ENCODE measurements at places on chromosomes 6 and 20.

DNA sequence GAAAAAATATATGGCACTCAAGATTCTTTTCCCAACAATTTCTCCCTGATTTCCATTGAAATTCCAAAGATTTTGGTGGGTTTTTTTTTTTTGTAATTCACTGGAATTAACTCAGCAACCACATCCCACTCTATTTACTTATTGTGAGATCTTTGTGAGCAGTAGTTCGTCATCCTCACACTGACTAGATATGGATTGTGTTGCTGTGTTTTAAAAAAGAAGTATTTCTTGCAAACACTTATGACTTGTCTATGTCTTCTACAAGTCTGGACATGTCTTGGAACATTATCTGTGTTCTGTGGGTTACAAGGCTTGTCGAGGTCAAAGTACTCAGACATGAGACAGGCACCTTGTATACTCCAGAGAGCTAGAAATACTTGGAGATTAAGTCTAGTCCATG, 7.3 kb upstream of the TENT5A start:
- no peak for DNase-seq

GRCh38 chr6:73032586-73032985, 192.7 kb downstream of the KHDC1L start:
- no peak for DNase-seq

DNA sequence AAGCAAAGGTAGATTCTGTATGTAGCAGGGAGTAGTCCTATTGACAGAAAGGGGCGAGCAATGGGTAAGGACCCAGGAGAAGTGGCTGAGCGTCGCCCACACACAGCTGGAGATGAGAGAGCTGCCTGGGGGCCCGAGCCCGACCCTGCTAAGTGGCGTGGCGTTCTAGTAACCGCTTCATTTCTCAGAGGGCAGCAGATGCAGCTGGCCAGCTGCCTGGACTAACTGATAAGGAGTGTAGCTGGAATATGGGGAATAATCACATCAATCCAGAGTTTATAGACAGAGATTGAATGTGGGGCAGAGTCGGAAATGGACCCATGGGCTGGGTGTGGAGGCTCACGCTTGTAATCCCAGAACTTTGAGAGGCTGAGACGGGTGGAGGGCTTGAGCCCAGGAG, 64.4 kb downstream of the EZR start:
- no peak for DNase-seq

GRCh38 chr20:60354024-60354580, 395.9 kb downstream of the CDH26 start:
- no peak for DNase-seq

DNA sequence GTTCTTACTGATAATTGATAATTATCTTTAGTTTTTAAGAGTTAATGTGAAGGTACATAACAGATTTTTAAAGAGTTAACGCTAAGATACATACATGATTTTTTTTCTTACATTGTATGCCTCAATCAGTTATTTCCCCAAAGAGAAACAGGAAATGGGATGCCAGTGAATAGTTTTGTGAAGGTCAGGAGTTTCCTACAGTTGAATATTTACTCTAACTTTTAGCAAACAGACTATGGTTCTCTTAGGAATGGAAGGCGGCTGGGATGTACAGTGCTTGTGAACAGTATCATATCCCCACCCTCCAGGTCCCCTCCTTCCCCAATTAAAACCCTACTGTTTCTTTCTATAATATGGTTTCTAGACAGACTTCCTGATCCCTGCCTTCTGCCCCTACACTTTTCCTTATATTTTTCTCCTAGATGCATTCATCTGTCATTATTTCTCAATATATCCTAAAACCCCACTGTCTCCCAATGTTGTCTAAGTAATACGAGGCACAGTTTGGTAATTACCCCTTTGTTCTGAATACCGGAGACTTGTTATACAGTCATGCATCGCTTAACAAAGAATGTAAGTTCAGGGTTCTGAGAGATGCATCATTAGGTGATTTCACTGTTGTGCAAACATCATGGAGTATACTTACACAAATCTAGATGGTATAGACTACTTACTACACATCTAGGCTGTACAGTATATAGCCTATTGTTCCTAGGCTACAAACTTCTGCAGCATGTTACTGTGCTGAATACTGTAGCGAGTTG, 29.2 kb downstream of the SLC35A1 start:
- no peak for DNase-seq

DNA sequence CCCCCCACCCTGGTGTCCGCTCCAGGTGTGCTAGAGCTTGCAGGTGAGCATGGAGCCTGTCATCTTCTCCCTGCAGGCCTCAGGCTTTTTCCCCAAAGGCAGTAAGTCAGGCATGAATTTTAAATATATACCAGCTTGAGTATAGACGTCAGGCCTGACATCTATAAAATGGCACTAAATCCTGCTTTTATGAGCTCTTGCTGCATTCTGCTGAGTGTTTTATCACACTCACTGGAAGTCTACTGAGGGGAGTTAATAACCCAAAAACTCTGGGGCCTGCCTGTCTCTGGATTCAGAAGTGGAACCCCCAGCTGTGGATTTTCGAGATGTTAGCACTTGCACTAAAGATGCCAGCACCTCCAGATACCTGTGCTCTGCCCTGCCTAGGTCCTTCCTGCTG, 133.4 kb upstream of the TOP1 start:
- no peak for DNase-seq

- DNase-seq, result no peak
These were observed 202.8 kb upstream of the AGPAT4 start for GRCh38 chr6:161476711-161477110.

DNA sequence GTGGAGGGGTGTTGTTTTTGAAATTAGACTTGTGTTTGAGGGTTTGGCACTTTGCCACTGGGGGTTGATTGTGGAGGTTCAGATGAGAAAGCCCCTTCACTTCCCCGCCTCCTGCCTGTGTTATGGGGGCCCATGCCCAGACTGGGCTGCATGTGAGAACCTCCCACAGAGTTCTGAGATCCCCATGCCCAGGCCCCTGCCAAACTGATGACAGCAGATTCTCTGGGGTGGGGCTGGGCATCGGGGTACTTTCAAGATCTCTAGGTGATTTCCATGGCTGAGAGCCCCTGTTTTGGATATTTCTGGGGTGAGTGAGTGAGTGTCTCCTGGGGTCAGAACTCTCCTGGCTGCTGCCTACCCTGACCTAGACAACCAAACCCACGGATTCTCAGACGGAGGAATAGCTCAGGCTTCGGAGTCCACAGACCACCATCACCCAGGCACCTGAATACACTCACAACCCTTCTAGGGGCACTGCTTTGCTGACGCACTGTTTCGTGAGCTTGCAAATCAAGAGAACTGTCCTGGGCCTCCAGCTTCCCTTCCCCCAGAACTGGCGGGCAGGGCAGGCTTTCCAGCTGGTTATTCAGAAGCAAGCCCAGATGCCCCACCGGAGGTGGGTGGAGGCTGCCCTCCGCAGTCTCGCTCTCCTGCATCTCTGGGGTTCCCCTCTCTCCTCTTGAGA, 6.3 kb downstream of the BCAS1 start:
- DNase-seq, result no peak

DNA sequence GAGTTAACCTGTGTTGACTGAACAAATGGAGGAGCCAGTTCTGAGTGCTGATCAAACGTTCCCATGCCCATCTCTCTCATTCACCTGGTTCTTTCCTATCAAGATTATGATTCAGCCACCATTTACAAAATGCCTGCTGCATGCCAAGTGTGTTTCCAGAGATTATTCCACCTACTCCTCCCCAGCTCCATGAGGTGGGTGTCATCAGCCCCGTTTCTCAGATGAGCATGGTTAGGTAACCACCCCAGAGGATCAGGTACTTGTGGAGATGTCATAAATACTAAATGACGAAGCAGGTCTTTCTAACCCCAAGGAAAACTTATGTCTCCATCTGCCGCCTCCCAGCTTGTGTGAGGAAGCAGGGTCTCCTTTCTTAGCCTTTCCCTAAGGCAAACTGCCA, 2.1 kb downstream of the BANF2 start:
- no peak for DNase-seq

DNA sequence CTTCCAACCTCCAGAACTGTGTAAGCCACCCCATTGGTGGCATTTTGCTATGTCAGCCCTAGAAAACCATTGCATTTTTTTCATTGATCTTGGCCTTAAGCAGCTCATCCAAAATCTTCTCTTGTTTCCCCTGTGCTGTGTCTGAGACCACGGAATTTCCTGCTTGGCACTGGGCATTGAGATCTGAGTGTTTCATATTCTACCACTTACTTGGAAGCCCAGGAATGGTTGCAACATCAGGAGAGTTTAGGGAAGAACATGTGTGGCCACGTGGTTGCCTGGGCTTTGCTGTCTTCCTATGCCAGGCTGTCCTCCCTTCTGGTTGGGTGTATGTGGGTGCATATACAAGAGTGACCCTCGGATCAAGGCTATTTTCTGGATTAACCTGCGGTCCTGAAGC, 139.3 kb upstream of the PMEPA1 start:
- DNase-seq, result no peak

DNA sequence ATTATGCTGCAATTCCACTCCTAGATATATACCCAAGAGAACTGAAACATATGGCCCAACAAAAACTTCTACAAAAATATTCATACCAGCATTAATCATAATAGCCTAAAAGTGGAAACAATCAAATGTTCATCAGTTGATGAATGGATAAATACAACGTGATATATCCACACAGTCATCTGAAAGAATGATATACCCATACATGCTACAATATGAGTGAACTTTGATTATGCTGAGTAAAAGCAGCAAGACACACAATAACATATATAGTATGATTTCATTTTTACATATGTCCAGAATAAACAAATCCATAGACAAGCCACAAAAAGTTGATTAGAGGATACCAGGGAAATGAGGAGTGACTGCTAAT, 30.7 kb downstream of the CDK19 start:
- DNase-seq, result no peak

DNA sequence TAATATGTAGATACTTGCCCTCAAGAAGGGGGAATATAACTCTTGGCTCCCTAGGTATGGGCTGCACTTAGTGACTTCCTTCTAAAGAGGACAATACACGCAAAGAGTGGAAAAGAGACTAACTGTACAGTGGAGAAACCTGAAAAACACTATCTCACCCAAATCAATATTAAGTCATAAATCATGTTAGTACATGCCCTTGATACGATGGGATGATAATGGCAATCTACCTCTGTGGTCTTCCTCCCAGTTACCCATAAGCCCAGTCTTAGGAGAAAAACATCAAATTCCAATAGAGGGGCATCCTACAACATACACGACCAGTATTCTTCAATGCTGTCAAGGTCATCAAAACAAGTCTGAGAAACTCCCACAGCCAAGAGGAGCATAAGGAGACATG, 1.3 kb downstream of the TRIM26 start:
- no peak for DNase-seq

GRCh38 chr6:35722121-35722761, 14.6 kb upstream of the ARMC12 start:
- no peak for DNase-seq

- no peak for DNase-seq
These were observed 12.7 kb downstream of the CST8 start for GRCh38 chr20:23503649-23504048.

DNA sequence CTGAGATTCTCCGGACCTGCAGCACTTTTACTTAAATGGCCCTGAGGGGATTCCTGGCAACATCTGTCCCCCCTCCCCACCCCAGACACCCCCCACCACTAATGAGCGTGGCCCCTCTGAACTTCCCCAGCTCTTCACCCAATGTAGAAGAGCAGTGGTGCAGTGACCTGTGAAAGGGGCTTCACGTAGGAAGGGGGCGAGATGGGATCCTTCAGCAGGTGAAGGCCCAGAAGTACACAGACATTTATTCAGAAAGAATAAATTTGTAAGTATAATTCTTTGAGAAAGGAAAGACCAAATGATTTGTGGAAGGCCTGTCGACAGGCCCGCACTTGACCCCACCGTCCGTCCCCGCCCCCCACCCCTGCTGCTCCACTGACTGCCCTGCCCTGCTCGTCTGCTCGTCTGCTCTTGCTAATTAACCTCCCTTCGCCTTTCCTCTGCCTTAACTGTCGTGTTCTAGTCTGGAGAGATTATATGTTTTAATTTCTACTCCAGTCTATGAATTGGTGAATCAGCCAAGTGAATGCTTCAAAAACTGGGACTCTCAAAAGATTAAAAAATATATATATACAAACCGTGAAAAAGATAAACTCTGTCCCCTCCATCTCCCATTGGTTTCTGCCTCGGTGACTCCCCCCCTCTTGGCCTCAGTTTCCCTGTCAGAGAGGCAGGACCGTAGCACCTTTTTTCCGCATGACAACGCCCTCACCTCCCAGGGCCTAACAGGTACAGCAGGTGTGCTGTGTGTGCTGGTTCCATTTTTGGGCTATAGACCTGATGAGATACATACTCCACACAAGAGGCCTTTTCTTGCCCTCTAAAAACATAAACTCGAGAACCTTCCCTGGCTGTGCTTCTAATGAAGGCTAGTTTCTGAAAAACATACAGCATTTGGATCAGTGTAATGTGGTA, 49.2 kb downstream of the GNAS start:
- no peak for DNase-seq

DNA sequence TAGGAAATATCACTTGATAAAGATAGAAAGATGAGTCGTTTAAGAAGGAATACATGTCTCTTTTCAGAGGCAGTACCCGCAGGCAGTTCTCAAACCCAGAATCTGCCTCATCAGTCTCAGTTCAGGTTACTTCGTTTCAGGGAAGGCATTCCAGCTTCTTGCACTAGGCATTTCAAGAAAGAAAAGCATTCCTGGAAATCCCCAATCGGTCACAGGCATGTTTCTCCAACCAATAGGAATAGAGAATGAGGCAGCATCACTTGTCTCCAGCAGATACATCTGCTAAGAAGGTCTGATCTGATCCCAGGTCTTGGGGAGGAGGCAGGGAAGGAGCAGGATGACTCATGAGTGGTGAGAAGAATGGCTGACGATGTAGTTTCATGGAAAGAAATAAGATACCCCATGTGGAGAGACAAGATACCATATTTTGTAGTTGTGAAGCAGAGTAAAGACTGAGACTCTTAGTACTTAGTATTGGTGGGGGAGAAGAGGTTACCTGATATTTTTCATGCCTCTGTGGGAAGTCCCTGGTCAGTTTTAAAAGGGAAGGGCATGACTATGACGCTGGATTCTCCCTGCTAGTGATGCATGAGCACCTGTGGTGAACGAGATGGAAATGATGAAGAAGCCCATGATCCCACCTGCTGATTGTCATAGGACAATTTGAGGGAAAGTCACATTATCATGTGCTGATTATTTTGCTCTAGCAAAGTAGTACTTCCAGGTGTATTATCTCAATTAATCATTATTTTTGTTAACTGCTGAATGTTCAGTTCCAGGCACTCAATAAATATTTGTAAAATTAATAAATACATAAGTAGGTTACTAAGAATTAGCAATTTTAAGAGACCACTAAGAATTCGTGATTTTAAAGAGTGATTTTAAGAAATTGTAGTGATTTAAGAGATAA, 20.3 kb upstream of the HLA-DRB1 start:
- DNase-seq, result peak; percentile 74

- DNase-seq, result no peak
These were observed 174.9 kb upstream of the SCGN start for GRCh38 chr6:25477006-25477590.

Measured in hippocampal formation (tissue), 2 donors.